Stimulated activated CD4-positive, alpha-beta T cell treated with anti-CD3 and anti-CD28 coated beads, Interleukin-15, amount 100 ng/mL, for 24 hours (primary cell): ENCODE measurements at places on chromosomes 4 and X.

- no peak for DNase-seq
These were observed 239.7 kb downstream of the RAB28 start for GRCh38 chr4:13244444-13244843.

GRCh38 chr4:153651587-153651986 lies 32.5 kb upstream of the TLR2 start:
- peak; percentile 67 for DNase-seq

DNA sequence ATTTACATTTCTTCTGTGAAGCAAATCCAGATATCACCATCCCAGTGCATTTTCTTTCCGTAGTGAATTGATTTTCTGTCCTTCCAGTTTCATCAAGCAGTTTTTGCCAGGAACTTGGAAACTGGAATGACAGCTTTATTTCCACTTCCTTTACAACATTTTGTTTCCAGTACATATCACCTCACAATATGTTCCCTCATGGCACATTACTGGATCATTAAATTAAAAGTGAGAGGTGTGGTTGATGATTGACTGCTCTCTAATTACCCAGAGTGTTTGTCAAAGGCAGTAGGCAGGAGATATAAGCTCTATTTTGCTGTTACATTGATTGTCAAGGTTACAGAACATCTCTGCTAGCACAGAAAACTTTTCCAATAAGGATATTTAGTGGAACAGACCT lies 22.3 kb upstream of the ACE2 start:
- DNase-seq, result no peak

GRCh38 chr4:48623182-48623780 lies 133.2 kb downstream of the ZAR1 start:
- no peak for DNase-seq

- DNase-seq, result no peak
These were observed 32.5 kb downstream of the MAOA start for GRCh38 chrX:43688586-43688985.
